ENCODE measurements at places on chromosomes 2 and 18. TPM values are rescaled to one million over a fixed set of nuclear protein-coding genes. Genes with fewer than 3 reads are reported as not detected.

Gene ABCA12
- not detected for total RNA-seq

Gene PARD3B
- 1.3 TPM for total RNA-seq

Gene SDC1
- total RNA-seq: 75.2 TPM

Gene ZNF519
- total RNA-seq: 5.0 TPM

Gene TMEM131
- total RNA-seq: 5.7 TPM

Gene SP100
- total RNA-seq: 43.8 TPM

Gene BOLA3
- 148 TPM for total RNA-seq

Gene GATA6
- 19.0 TPM for total RNA-seq

Gene LRRTM1
- not detected for total RNA-seq

Gene FBLN7
- 0.68 TPM for total RNA-seq

Gene LYG2
- total RNA-seq: not detected

Gene FHOD3
- total RNA-seq: 17.8 TPM

All from Daoy (cell line).